ENCODE measurements at places on chromosomes 3 and 15.

- DNase-seq = peak; percentile 19
Measured at GRCh38 chr3:32175607-32176197, 62.8 kb upstream of the CMTM8 start.

DNA sequence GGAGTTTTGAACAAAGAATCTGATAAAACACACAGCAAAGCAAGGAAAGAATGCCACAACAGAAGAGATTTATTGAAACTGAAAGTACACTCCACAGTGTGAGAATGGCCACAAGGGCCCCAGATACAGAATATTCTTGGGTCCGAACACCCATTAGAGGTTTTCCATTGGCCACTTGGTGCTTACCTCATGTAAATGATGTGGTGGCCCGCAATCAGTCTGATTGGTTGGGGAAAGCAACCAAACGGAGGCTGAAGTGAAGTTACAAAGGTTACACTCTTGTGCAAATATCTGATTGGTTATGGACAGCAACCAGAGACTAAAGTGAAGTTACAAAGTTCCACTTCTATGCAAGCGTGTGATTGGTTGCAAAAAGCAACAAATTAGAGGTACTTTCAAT, 20.4 kb downstream of the NSUN3 start:
- no peak for DNase-seq

DNA sequence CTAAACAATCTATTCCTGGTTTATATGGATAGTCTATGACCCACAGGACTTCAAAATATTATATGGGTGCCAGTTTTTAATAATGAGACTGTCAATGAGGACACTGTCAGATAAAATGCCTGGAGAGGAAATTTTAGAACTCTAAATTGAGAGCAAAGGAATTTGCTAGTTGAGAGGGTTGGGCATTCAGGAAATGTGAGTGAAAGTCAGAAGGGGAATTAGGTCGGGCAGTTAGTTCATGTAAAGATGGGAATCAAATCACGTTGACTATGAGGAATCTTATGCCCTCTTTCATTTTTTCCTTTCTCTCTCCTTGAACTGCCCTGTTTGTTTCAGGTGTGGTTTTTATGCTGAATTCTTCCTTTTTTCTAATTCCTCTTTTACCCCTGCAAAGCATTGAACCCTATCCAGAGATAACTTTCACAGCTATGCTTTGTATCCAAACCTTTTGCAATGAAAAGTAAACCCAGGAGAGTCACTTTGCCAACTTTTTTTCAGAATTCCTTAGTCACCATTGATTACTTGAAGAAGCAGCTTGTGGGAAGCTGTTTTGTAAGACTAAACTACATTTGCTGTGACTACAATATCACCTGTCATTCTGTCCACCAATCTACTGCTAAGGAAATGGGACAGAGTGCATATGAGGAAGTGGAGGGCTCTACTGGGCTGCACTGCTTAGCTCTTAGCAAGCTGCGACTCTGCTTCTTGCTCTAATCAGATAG, 27.8 kb downstream of the CHP1 start:
- no peak for DNase-seq

DNA sequence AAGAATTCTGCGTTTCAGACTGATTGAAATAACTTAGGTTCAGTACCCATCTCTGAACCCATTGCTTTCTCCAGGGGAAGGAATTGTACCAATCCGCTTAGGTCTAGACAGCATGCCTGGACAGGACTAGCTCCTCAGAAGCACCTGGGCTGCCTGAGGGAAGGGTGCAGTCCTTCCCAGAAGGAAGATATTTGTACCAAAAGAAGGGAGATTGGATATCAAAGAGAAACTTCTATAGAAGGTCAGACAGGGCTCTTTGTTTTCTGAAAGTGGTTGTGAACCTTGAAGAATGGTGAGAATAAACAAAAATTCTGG, 133.8 kb upstream of the LRTM1 start:
- DNase-seq = peak; percentile 41

DNA sequence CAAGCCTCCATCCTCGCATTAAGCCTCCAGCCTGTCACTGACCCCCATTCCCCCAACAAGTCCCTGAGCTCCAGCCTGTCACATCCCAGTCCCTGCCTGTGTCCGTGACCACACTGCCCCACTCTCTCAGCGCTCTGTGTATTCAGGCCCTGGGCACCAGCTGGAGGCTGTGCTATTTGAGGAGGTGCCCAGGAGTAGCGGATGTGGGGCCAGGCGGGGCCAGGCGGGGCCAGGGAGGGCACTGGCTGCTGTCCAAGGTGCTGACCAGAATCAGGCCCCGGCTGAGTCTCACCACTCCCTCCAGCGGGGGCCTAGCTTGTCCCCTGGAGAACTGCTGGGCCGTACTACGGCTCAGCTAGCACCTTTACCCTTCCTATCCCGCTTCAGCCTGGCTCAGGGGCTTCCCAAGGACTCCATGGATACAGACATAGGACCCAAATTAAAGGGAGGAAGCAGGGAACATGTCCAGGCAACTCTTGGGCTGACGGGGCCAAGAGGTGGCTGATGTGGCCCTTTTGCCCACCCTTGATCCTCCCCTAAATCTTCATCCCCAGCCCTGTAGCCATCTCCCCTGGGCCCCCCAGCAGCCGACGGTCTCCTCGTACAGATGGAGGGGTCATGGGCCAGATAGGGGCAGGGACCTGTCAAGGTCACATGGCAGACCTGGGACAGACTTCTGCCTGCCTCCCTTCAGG, 1.1 kb downstream of the HHATL start:
- DNase-seq = no peak

- DNase-seq = no peak
Measured at GRCh38 chr15:56920367-56920627, 1.9 kb downstream of the TCF12 start.

- DNase-seq = no peak
Measured at GRCh38 chr3:23647706-23648258, 158.0 kb upstream of the UBE2E1 start.

DNA sequence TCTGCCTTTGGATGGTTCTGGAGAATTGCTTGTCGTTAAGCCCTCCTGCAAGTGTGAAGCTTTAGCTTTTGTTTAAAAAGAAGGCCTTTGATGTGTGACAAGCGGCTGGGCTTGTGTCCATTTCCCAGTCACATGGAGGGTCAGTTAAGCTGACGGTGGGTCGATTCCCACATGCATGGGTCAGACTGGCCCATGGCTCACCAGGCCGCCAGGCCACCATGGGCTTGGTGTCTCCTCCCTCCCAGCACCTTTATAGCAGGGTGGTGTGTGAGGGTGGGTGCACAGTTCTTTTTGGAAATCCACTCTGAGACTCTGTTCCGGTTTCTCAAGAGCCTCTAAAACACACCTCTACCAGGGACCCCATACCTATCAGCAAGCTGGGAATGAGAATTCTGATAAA, 67.2 kb downstream of the SCN5A start:
- no peak for DNase-seq

- DNase-seq = no peak
Measured at GRCh38 chr15:87619161-87619960, 637.2 kb downstream of the NTRK3 start.

- DNase-seq = no peak
Measured at GRCh38 chr3:122146466-122146865, 37.0 kb upstream of the CASR start.

- DNase-seq = no peak
Measured at GRCh38 chr3:10743366-10744097, 72.5 kb upstream of the SLC6A11 start.

GRCh38 chr15:78893538-78893937, 20.8 kb downstream of the MORF4L1 start:
- no peak for DNase-seq

DNA sequence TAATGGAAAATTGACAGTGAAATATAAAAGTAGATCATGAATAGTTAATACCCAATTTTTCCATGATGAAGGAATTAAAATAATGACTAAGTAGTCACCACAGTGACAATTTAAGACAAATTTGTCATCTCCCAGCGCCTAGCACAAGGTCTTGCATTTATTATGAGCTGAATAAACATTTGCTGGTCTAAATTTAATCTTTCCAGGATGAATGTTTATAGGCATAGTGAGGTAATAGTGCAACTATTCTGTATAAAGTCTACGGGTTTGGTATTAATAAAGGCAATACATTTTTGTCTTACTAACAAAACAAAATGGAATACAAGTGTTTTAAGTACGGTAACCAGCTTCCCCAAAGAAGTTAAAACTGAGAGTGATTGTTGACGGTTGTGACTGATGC, 209.3 kb downstream of the CD47 start:
- DNase-seq = no peak

DNA sequence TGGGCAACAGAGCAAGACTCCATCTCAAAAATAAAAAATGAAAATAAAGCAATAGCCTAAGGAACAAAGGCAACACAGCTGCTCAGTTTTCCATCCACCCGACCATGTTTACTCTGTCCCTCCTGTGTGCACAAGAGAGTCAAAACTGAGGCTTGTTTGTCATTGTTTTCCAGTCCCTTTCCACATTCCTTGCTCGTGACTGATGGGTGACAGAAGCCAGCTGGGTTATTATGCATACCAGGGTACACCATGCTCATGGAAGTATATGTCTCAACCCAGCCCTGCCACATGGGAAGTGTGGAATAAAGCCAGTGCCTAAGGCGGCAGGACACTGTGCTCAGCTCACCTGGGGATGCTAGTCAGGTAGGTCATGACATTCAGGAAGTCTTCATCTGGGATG, 49.5 kb downstream of the MCF2L2 start:
- no peak for DNase-seq

DNA sequence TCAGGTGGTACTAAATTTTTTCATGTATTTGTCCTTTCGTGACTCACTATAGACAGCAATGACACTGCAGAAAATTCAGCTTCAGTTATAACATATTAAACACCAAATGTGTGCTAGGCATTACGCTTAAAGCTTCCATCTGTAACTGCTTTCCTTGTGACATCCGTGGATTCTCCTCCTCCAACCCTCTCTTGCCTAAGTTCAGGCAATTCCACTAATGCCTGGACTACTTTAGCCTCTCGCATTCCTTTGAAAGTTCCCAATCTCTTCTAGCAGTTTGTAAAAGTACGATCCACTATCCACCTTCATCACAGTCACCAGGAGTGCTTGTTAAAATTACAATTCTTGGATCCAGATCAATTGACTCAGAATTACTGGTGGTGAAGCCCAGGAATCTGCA, 17.7 kb downstream of the CCDC80 start:
- DNase-seq = no peak

DNA sequence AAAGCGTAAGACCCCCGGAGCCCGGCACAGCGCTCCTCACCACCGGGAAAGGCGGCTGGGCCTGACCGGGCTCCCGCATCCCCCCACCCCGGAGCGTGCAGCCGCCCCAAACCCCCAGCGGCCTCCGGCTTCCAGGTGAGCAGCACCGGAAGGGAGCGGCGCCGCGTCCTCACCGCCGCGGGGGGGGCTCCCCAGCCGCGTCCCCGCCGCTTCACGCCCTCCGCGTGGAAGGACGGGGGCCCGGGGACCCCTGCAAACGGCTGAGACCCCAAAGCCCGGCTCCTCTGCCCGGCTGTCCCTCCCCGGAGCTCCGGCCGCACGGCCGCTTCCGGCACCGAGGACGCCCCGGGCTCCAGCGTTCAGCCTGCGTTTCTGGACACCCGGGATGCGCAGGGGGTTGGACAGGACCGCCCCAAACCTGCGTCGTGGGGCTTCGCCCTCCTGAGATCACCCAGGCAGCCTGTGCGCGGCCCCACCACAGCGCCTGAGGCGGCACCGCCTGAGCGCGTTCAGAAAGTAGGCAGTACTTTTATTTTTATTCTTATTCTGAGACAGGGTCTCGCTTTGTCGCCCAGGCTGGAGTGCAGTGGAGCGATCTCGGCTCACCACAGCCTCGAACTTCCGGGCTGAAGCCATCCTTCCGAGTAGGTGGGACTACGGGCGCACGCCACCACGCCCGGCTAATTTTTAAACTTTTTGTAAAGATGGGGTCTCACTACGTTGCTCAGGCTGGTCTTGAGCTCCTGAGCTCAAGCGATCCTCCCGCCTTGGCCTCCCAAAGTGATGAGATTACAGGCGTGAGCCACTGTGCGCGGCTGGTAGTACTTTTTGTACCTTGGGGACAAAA, 51.6 kb upstream of the BLM start:
- no peak for DNase-seq

DNA sequence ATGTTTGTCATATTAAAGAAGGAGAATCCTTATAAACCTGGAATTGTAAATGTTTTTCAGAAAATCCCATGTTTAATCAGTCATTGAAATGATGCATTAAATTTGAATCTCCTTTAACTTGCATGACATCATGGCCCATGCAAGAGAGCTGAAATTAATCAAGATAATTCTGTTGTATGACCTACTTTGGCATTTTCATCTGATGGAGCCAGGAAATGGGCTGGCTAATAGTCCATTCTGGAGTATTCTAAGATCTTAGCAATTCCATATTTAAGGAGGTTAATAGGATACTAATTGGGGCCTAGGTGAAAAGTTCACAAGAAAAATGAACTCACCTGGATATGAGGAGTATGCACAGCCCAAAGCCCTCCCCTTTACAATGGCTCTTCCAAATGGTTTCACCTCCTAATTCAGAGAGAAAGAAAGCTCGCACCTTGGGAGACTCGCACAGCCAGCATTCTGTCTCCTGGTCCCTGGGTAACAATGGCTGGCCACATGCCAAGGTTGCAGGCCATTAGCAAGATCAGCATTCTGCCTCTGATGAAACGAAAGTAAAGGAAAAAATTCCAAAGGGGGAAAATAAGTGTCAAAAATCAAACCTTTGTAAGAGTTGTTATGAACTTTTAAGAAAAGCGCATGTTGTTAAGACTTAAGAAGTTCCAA, 786.4 kb downstream of the MCTP2 start:
- DNase-seq = no peak

GRCh38 chr3:190554197-190554596, 40.3 kb downstream of the IL1RAP start:
- DNase-seq = no peak

- no peak for DNase-seq
Measured at GRCh38 chr3:65953881-65954733, 84.6 kb downstream of the MAGI1 start.

DNA sequence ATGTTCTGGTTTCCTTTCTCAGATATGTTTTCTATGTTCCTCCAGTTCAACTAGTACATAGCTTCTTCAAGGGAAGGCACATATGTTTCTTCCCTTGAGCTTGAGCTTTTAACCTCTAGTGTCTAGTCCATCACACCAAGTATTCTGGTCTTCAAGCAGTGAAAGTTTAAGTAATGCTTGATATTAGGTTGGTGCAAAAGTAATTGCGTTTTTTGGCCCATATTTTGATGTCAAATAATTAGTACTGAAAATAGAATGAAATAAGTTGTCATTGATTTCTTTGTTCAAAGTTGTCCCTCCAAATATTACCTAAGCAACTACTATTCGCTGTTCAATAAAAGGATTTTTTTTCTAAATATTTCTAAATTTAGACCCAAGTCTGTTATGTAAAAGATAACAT, 146.7 kb upstream of the TSC22D2 start:
- no peak for DNase-seq

DNA sequence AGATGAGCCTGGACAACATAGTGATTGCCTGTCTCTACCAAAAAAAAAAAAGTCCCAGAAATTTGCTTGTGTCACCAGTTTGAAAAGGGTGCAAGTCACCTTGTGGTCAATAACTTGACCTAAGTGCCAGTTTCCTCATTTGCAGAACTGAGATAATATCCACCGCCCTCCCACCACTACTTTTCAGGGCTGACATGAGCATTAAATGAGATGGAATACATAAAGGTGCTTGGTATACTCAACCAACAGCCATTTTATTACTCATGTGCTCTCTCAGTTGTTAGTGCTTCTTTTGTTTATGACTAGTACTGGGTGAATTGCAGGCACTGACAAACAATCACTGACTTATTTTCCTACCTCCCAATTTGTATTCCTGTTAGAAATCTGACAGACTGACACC, 340.5 kb upstream of the SATB1 start:
- DNase-seq = no peak

All from keratinocyte (primary cell).